ENCODE measurements at places on chromosomes 5 and 9.

GRCh38 chr9:72332351-72332750 is 32.7 kb downstream of the ZFAND5 start:
- no peak for DNase-seq

GRCh38 chr5:84218546-84218945 is 166.1 kb downstream of the EDIL3 start:
- DNase-seq: no peak

DNA sequence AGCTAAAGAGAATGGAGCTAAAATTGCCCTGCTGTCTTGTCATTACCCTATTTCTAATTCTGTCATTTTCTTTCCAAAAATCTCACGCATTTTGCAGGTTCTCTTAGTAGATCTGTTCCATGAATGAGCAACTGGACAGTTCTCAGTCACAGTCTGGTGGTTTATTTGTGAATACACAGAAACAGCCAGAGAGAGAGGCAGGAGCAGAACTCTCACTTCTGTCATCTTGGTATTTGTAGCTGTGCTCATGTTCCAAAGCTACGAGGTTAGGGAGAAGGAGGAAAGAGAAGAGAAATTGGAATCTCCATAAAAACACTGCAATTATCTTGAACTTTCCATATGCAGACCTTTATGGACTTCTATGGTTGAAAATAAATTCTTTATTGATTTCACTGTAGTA is 118.0 kb upstream of the OR13F1 start:
- DNase-seq: no peak

DNA sequence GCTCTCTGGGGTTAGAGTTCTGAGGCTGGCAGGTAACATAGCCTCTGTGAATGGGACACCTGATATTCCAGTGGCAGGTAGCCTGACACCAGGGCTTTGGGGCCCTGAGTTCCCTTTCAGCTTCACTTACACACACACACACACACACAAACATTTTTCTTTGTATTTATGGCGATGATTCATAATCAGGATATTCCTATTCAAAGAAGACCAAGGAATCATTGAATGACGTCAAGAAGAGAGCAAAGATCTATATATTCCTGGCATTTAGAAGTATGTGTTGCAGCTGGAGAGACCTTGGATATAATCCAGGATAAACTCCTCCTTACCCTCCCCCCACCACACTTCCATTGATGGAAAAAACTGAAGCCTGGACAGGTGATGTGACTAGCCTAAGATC is 7.9 kb upstream of the ENTREP1 start:
- no peak for DNase-seq

- DNase-seq: no peak
Observed at GRCh38 chr5:100761192-100761591, 141.9 kb downstream of the ST8SIA4 start.

- no peak for DNase-seq
Observed at GRCh38 chr5:159943326-159943725, 27.0 kb downstream of the ADRA1B start.

- no peak for DNase-seq
Observed at GRCh38 chr5:53733853-53734252, 173.4 kb downstream of the NDUFS4 start.

- no peak for DNase-seq
Observed at GRCh38 chr5:39968381-39968780, 543.6 kb upstream of the DAB2 start.

DNA sequence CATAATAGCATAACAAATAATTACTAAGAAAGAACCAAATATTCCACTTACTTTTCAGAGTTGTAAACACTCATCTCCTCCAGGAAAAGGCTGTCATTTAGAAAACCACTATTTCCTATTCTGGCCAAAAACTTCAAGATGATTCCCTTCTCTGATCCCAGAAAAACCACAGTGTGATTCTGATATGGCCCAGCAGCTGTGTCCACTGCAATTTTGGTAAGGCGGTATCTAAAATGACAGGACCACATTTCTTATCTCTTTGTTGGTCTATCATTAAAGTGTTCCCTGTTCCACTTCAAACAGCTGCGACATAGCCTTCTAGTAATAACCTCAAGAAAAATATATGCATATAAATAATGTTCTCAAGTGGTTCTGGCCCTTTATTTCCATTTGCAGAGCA is 96.1 kb downstream of the SEMA6A start:
- DNase-seq: no peak

DNA sequence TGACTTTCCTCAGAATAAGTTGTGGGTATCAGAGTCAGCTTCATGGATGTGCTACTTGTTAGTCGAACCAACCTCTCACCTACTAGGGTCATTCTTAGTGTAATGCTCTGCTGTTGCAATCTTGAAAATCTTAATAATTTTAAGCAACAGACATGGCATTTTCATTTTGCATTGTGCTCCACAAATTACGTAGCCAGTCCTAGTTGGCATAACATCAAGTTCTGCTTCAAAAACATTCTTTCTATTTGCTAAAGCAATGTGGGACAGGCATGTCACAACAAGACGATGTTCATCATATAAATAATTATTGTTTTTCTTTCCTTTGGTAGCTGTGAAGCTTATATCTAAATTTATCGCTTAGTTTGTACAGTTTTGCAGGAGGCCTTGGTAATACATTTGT is 39.3 kb upstream of the CDH12 start:
- no peak for DNase-seq

DNA sequence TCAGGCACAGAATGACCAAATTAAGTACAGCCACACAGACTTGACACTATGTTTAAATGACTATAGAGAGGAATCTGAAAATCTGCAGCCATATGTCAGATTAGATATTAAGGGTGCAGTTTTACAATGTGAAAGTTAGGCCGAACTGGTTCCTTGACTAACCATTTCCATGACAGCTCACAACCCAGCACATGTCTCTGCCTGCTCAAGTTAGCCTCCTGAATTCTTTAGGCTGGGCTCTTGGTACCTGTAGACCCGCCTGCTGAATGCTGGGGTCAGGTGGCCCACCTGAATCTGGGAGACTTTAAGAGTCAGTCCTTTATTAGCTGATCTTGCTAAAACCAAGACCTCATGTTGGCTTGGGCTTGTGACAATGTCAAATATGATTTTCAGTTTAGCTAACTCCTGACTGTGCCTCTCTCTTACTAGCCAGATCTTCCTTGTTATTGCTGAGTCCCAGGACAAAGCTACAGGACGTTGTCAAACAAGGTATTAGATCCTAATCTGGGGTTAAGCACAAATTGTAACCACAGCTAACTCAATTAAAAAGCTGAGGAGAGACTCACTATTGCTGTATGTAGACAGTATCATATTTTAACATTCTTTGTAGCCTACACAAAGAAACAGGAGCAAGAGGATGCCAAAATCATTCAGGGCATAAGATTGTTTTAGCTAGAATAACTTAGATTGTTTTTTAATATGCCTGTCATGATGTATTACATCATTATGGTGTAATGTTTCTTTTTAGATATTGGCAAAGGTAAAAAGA is 490.9 kb downstream of the SEMA5A start:
- DNase-seq: no peak

DNA sequence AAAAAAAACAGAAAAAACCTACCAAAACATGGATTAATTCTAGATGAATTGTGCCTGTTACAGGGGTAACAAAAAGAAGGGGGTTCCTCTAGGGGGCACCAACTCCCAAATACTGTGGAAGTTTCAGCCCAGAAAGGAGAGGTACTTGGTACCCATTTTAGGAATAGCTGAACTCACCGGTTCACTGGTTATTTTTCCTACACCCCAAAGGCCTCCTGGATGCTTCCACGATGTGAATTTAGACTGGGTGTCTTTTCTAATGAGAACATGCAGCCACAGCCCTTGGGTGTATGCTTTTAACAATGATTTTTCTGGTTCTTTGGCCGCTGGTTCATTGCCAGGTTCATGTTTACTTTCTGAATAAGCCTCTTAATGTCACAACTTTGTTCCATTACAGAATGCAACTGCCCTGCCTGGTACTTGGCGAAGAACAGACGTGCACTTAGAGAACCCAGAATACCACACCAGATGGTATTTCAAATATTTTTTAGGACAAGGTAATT is 46.7 kb downstream of the GARNL3 start:
- DNase-seq: no peak

DNA sequence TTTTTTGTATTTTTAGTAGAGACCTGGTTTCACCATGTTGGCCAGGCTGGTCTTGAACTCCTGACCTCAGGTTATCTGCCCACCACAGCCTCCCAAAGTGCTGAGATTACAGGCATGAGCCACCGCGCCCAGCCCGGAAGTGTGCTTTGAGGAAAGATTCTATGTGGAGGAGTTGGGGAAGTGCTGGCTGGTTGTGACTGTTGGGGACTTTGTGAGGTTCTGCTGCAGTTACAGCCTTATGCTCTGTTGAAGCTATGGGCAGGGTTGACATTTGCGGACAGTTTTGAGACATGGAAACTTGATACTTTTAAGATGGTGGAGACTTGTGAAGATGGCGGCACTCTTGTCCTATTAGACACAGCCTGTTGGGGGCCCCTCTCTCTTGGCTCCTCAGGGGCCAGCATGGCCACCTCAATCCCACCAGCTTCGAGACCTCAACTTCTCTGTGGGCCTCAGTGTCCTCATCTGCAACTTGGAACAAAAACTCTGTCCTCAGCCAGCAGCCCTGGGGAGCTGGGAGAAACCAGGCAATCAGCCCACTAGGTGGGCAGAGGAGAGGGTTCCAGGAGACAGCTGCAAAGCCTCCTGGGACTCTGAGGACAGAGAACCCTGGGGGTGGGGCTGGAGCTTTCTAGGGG is 24.9 kb downstream of the C9orf50 start:
- no peak for DNase-seq

DNA sequence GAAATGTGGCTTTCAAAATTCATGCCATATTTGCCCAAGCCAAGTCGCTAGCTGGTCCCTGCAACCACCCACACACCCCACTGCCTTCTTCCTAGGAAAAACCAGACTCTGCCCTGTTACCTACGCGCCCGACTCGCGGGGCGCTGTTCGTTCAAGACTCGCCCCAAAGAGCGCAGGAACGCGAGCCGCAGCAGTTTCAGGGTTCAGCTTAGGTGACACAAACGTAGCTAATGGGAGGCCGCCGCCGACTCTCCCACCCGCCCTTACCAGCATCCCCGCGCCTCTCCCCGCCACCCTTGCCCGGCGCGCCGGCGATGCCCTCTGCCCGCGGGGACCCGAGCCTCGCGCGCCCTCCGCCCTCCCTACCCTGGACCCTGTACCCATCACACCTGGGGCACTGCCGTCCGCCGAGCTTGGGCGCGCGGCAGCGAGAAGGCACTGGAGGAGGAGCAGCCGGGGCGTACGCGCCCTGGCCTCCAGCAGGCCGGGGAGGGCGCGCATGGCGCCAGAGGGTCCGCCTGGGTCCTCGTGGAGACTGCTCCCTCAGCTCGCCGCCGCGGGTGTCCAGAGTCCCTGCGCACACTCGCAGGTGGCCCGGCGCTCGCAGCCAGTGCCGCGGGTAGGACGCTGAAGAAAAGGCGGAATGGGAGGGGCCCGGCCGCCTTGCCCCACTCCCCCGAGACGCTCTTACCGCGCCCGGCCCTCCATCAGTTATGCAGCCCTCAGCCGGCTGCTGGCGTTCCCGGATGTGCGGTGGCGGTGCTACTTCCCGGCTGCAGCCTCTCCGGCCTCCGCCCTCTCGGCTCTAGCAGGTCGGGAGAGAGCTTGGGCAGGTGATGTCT is at the start of gene EMB:
Gene EMB (minus strand): TSS at position 638 of the 842 bp plus-strand sequence. CDS start 137 bp downstream, at position 501.
- DNase-seq: peak; percentile 74

GRCh38 chr9:84990850-84991513 is 321.5 kb downstream of the NTRK2 start:
- DNase-seq: no peak

- no peak for DNase-seq
Observed at GRCh38 chr9:91732187-91733005, 217.6 kb downstream of the ROR2 start.

GRCh38 chr5:30450153-30450552 is 743.3 kb upstream of the CDH6 start:
- DNase-seq: no peak

- no peak for DNase-seq
Observed at GRCh38 chr9:17075758-17076485, 58.9 kb upstream of the CNTLN start.

DNA sequence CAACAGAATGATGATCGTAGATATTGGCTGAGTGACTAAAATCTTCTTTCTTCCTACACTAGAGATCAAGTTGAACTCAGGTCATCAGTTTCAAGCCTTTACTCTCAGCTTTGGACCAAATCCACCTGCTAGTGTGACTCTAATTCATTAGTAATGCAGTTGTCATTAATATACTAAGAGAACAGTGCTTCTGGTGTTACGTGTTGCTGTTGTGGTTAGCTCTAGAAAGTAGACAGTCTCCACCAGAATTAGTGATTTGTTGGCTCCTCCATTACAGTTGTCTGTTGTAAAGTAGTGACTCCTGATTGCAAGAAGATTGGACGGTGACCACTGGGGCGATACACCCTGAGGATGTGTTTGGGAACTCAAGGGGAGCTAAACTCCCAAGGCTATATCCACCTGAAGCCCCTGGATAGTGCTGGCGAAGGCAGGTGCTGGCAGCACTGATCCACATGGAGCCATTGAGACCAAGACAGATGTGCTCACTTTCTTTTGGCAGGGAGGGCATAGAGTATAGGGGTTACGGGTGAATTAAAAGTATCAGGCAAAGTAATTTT is 3.1 kb downstream of the CAMK4 start:
- no peak for DNase-seq

DNA sequence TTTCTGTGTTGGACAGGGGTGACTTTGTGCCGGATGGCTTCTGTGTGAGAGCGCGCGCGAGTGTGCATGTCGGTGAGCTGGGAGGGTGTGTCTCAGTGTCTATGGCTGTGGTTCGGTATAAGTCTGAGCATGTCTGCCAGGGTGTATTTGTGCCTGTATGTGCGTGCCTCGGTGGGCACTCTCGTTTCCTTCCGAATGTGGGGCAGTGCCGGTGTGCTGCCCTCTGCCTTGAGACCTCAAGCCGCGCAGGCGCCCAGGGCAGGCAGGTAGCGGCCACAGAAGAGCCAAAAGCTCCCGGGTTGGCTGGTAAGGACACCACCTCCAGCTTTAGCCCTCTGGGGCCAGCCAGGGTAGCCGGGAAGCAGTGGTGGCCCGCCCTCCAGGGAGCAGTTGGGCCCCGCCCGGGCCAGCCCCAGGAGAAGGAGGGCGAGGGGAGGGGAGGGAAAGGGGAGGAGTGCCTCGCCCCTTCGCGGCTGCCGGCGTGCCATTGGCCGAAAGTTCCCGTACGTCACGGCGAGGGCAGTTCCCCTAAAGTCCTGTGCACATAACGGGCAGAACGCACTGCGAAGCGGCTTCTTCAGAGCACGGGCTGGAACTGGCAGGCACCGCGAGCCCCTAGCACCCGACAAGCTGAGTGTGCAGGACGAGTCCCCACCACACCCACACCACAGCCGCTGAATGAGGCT is at the start of gene ADRB2:
Gene ADRB2 (plus strand): TSS at position 559 of the 686 bp plus-strand sequence. CDS start 221 bp downstream, outside the sequence.
- peak; percentile 64 for DNase-seq

- DNase-seq: no peak
Observed at GRCh38 chr9:36738318-36738976, 165.8 kb downstream of the MELK start.

DNA sequence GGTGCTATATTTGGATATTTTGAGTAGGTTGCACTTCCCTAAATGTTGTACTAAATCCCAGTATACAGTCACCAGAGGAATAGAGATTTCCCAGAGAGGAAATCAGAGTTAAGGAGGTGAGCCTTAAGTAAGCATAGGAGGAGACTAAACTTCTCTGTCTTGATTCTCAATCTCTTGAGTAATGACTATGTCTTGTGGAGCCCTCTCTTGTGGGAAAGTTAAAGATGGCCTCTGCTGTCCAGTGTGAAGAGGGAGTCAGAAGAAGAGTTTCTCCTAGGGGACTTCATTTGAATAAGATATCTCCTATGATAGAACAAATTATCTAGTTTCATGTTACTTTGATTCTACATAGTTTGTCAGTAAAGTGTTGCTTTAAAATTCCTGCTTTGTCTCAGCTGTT is 502.5 kb downstream of the PDE4D start:
- no peak for DNase-seq
